Stimulated activated CD4-positive, alpha-beta T cell treated with anti-CD3 and anti-CD28 coated beads, Interleukin-12 subunit alpha, Interleukin-12 subunit beta, amount 100 ng/mL, for 24 hours (primary cell): ENCODE measurements at places on chromosomes 13 and 19.

DNA sequence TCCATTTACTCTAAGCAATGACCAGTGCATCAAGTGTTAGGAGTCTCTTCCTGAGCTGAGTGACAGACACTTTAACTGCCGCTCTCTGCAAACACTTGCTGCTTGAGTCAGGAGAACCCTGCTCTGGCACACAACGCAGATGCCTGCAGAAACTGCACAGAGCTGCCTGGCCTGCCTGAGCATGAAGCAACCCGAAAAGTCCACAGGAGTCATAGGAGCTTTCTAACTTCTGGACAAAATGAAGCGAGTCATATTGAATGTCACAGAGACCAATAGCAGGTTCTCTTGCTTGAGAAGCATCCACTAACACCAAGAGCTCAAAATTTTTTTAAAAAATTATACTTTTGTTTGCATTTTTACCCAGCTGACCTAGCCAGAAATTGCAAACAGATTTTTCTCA, 232.4 kb downstream of the LHFPL6 start:
- DNase-seq, result no peak

DNA sequence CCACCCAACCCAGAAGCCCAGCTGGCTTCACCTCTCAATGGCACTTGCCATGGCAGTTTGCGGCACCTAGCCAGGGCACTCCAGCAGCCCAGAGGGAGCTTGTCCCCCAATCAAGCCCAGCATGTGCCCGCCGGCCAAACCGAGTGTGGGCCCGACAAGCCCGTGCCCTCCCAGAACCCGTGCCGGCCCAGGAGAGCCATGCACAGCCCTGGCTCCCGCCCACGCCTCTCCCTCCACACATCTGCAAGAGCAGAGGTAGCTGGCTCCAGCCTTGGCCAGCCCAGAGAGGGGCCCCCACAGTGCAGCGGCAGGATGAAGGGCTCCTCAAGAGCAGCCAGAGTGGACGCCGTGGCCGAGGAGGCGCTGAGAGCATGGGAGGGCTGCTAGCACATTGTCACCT, 2278.0 kb upstream of the PCDH20 start:
- DNase-seq, result no peak

DNA sequence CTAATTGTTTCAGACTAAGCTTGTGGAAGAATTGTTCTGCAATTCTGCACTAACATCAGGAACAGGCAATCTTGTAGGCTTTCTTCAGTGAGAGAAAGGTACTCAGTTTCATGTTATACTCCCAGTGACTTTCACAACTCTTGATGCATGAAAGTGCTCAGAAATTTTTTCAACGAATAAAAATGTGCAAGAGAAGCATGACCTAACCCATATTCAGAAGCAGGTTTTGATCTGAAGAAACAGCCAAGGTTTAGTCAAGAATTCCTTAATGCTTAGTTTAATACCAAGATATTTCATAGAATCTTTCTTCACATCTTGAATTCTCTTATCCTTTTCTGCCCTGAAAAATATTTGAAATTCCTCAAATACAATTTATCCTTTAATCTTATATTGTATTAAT, 197.2 kb upstream of the CSNK1A1L start:
- DNase-seq, result no peak

- DNase-seq, result no peak
These were observed 28.8 kb upstream of the TUBGCP3 start for GRCh38 chr13:112616586-112617362.

- no peak for DNase-seq
These were observed 14.2 kb downstream of the PLEKHJ1 start for GRCh38 chr19:2221918-2222317.

DNA sequence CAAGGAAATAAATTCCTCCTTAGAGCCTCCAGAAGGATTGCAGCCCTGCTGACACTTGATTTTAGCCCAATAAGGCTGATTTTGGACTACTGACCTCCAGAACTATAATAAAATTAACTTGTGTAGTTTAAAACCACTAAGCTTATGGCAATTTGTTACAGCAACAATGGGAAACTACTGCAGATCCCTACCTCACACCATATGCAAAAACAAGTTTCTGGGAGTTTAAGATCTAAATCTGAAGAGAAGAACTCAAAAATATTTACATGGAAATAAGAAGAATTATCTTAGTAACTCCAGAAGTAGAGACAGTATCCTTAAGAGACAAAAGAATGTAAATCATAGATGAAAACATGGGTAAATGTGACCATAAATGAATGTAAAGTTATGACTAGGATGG, 5.9 kb downstream of the ZNF575 start:
- no peak for DNase-seq

- DNase-seq, result no peak
These were observed 1004.1 kb upstream of the PCDH9 start for GRCh38 chr13:68234274-68234673.

DNA sequence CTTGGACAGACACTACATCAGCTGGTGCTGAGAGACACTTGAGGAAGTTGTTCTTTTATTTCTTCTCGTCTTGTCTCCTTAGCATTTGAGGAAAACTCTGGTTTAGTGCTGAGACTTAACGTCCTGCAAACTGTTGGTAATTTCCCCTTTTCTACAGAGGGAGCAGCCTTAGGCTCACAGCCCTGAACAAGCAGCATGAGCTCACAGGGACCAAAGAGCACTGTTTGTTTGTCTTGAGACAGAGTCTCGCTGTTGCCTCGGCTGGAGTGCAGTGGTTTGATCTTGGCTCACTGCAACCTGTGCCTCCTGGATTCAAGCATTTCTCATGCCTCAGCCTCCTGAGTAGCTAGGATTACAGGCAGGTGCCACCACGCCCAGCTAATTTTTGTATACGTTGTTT, 5.5 kb downstream of the ZNF805 start:
- DNase-seq, result no peak
